Cardiac muscle cell (in vitro differentiated cells and primary cell): ENCODE measurements at places on chromosomes 5 and 9.

- no peaks in the 10 kb centered on the region for H3K36me3 ChIP-seq
- no peak for DNase-seq
- no peak overlapping the region for H3K27ac ChIP-seq
Observed at GRCh38 chr5:61808091-61808490, 476.0 kb downstream of the ZSWIM6 start.

GRCh38 chr5:151961557-151961956 is 36.9 kb upstream of the GLRA1 start:
- no peak overlapping the region for H3K4me3 ChIP-seq
- H3K4me1 ChIP-seq, result peaks cover 16% of the 10 kb centered on the region
- no peaks in the 10 kb centered on the region for H3K36me3 ChIP-seq
- H3K27me3 ChIP-seq, result no peaks in the 10 kb centered on the region
- no peak for DNase-seq

DNA sequence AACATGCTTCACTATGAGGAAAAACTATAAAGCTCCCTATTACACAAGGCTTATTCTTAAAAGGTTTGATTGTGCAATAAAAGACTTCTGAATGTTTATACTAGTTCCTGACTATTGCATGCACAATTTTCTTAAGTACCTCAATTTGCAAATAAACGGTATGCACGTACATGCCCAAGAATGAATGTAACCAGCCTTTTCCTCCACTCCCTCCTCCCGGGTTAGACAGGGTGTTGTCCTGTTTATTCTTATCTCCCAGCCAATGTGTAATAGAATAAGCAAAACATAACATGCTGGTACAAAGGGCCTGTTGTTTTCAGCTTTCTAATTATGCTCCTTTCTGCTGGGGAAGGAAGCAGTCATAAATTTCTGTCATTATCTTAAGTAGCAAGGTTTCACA is 79.1 kb downstream of the AOPEP start:
- no peak overlapping the region for H3K27ac ChIP-seq
- no peaks in the 10 kb centered on the region for H3K36me3 ChIP-seq
- H3K27me3 ChIP-seq, result no peaks in the 10 kb centered on the region
- H3K4me3 ChIP-seq, result no peak overlapping the region
- DNase-seq, result no peak

DNA sequence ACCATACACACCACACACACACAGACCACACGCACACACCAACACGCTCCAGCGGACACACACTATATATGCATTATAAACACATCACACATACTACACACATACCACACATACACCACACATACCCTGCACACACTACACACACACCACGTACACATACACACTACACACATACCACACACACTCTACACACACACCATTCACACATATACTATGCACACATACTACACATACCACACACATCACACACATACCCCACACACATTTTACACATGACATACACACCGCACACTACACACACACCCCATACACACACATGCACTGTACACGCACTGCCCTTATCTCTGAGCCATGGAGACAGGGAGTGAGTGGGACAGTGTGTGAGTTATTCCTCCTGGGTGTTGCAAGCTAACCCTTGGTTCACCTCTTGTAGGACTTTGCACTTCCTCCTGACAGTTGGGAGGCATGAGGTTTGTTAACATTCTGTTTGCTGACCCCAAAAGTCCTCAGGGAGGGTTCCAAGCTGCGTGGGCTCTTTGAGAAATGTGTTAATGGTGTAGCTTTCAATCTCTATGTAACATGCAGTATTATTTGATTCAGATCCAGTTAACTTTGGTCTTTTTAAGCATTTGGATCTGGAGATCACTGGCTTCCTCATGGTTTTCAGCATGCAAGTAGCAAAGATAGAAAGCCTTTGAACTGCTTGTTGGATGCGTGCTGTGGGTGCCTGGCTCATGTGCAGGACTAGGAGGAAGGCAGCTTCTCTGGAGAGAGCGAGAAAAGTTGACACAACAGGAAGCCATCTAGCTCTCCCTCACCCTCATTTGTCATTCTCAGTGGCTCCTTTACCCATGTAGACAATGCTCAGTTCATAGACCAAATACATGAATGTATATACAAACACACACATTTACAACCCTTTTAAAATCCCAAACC is 13.7 kb downstream of the IL31RA start:
- no peaks in the 10 kb centered on the region for H3K36me3 ChIP-seq
- H3K4me1 ChIP-seq, result no peaks in the 10 kb centered on the region
- H3K27me3 ChIP-seq, result no peaks in the 10 kb centered on the region
